ENCODE measurements at places on chromosomes 5 and 9.

- DNase-seq = no peak
Observed at GRCh38 chr9:114303571-114303970, 19.3 kb upstream of the ORM1 start.

DNA sequence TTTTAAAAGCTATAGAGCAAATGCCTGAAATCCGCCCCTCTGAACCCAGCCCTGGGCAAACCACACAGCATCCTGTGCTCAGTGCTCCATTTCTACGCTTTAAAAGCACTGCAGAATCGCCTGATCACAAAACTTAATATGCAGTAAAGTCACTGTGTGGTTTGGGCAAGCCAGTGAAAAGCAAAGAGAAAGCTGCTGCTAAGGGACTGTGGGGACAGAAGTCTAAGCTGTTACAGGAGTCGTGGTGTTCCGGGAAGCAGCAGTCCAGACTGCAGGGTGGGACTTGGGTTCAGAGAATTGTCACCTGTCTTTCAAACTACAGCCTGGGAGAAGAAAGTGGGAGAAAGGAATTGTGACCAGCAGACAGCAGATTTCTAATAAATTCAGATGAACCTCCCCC, 8.2 kb downstream of the RAPGEF1 start:
- DNase-seq = no peak

DNA sequence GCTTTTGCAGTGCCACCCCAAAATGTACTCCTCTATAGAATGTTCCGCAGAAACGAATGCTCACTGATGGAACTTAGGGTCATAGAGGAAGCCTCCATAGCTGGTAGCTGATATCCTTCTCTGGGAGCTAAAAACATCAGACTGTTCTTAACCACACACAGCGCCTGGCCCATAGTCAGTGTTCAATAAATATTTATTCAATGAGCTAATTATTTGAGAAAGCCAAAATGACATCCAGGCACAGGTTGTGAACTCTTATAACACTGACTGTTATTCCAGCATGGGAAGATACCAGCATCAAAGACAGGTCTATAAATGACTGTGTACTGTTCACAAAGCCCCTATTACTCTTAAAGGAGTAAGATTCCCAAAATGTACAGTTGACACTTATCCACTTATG, 12.9 kb downstream of the GDF9 start:
- no peak for DNase-seq

- DNase-seq = no peak
Observed at GRCh38 chr9:119441832-119442231, 72.6 kb upstream of the BRINP1 start.

DNA sequence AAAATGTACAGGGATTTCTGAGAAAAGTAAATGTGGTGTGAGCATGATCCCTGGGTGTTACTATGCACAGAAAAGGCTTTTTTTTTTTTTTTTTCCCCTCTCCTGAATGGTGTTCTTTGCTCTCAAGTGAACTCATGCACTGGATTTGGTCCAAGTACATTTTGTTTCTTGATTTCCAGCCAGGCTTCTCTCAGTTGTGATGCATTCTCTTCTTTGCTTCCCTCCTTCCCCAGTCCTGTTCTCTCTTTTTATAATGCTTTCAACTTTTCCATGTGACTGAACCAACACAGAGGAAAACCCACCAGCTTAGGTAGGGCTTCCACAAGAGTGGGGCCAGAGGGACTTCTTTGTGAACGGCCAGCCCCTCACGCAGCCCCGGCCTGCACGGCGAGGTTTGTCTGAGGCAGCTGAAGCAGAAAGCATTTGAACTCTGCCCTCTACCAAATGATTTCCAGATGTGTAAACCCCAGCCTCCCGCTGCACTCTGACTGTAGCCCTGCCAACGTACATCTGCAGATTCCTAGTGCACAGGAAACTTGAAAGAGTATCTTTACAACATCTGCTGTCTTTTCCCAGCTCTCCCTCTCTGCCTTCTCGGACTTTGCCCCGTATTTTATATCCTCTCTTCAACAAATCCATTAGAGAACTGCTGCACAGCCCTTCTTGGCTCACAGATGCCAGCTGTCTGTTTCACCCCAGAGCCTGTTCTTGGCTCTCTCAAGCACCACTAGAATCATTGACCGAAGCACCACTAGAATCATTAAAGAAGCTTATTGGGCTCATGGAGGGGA, 71.8 kb upstream of the CD180 start:
- peak; percentile 10 for DNase-seq

Data from SW480 (cell line).